Testis (tissue), 5 donors: ENCODE measurements at places on chromosomes 2 and 18. TPM values are rescaled to one million over a fixed set of nuclear protein-coding genes. Genes with fewer than 3 reads are reported as not detected.

NEMP2 gene
- 8.1 TPM for total RNA-seq

DNA sequence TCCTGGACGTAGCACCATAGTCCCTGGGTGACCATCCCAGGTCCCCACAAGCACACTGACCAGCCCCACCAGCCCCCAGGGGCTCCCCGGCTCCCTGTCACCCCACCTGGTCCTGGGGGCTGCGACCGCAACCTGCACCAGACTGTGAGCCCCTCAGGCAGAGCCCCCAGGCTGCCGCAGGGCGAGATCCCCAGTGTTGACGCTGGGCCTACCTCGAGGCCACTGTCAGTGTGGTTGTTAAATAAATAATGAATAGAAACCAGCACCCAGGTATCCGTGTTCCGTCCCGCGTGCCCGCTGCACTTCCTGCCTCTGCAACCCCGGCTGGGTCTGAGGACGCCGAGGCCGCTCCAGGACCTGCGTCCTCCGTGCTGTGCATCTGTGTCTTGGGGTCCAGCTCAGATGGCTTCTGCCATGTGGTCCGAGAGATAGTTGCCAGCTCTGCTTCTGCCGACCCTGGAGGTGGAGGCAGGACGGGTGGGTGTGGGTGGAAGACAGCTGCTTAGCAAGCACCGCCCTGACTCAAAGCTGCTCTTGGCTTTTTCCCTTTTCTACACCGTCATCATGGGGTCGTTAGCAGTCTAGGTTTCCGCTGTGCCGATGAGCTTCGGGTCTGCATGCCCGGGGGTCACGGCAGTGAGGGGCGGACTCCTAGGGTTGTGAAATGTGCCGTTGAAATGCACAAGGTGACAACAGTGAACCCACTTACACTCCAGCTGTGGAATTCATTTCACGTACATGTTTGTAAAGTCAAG lies 74.2 kb downstream of the NFATC1 start:
- H3K4me1 ChIP-seq: no peaks in the 10 kb centered on the region
- no peaks in the 10 kb centered on the region for H3K27me3 ChIP-seq
- no peak overlapping the region for H3K4me3 ChIP-seq
- DNase-seq: no peak

DNA sequence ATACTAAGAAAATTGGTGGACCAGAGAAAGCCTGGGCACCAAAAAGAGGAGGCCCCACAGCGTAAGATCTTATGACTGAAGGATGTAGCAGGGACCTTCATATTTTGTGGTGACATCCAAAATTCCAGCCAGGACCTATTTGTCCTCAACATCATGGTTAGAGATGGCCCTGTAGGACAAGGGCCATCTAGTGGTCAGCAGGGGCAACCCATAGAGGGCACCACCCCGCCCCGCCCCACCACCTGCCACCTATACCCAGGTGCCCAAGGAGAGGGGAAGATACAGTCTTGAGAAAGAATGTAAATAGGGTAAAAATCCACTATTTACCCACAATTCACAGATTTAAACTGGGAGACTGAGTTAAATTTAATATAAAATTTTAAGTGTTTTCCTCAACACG lies 59.6 kb upstream of the TMEM163 start:
- H3K36me3 ChIP-seq: no peaks in the 10 kb centered on the region
- H3K4me1 ChIP-seq: peaks cover 4% of the 10 kb centered on the region
- H3K27me3 ChIP-seq: no peaks in the 10 kb centered on the region
- no peak overlapping the region for H3K4me3 ChIP-seq
- H3K27ac ChIP-seq: no peak overlapping the region
- peak; percentile 37 for DNase-seq

DNA sequence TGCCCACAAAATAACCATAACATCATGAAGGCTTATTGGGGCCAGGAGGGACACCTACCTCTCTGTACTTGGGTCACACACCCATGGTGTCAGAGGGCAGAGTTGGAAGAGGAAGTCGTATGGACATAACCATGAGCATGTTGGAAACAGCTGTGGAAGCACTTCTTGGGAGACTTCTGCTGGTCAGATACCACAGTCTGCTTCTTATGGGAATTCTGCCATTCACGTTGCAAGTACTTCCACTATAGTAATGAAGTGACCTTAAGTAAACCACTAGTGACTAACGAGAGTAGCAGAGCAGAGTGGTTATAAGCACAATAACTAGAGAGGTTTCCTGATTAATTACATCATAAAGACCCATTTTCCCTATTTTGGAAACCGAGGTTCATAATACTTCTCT lies 61.1 kb upstream of the TFPI start:
- no peak overlapping the region for H3K4me3 ChIP-seq
- H3K36me3 ChIP-seq: no peaks in the 10 kb centered on the region
- H3K4me1 ChIP-seq: no peaks in the 10 kb centered on the region
- H3K27ac ChIP-seq: no peak overlapping the region
- H3K27me3 ChIP-seq: no peaks in the 10 kb centered on the region

GRCh38 chr2:22282220-22282619 lies 1102.8 kb upstream of the KLHL29 start:
- no peaks in the 10 kb centered on the region for H3K36me3 ChIP-seq
- H3K4me3 ChIP-seq: no peak overlapping the region
- no peaks in the 10 kb centered on the region for H3K4me1 ChIP-seq
- DNase-seq: no peak
- no peaks in the 10 kb centered on the region for H3K27me3 ChIP-seq

GRCh38 chr2:83481436-83481835 lies 977.6 kb downstream of the SUCLG1 start:
- H3K4me1 ChIP-seq: no peaks in the 10 kb centered on the region
- H3K36me3 ChIP-seq: no peaks in the 10 kb centered on the region
- H3K27me3 ChIP-seq: no peaks in the 10 kb centered on the region
- H3K4me3 ChIP-seq: no peak overlapping the region
- no peak for DNase-seq
- H3K27ac ChIP-seq: no peak overlapping the region

DNA sequence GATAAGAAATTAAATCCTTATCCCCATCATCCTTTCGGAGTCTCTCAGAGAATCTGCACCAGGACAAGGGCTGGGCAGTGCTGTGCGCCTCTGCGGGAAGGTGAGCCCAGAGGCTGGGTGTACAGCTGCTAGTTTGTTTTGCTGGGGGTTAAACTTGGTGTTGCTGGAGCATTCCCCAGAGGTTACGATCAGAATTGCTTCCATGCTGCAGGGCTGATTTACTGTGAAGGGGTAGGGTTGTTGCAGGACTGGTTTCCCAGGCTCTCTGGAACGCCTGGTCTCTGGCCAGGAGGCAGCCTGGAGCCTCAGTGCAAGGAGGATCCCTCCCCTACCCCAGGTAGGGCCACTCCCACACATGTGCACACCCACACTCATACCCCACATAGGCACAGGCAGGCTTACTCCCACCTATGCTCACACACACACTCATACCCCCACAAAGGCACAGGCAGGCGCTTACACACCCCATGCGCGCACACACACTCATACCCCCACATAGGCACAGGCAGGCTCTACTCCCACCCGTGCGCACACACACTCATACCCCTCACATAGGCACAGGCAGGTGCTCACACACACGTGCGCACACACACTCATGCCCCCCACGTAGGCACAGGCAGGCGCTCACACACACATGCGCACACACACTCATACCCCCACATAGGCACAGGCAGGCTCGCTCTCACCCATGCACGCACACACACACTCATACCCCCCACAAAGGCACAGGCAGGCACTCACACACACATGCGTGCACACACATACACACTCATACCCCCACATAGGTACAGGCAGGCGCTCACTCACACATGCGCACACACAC lies 11.3 kb downstream of the CNNM4 start:
- no peaks in the 10 kb centered on the region for H3K4me1 ChIP-seq
- H3K36me3 ChIP-seq: no peaks in the 10 kb centered on the region
- H3K27ac ChIP-seq: no peak overlapping the region
- no peaks in the 10 kb centered on the region for H3K27me3 ChIP-seq

SLC4A5 gene
- total RNA-seq: 113 TPM

DNA sequence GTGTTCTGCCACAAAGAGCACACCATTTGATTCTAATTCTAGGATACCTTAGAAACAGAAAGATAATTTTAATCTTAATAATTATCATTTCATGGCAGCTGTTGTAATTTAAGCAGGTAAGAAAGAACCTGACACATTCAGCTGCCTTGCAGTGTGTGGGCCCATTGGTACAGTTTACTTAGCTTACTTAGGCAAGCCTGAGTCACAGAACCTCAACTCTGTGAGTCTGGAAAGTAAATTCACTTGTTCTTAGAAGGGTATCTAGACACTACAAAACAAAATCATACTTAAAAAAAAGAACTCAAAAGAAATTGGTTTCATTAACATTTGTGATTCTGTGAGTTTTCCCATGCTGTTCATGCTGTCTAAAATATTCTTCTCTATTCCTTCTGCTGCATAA lies 956.3 kb upstream of the SLC39A10 start:
- no peak overlapping the region for H3K27ac ChIP-seq
- DNase-seq: no peak
- no peaks in the 10 kb centered on the region for H3K4me1 ChIP-seq
- H3K27me3 ChIP-seq: no peaks in the 10 kb centered on the region
- no peak overlapping the region for H3K4me3 ChIP-seq
- no peaks in the 10 kb centered on the region for H3K36me3 ChIP-seq

FAM124B gene
- total RNA-seq: 0.37 TPM

PAIP2B gene
- 3.3 TPM for total RNA-seq

FAHD2A gene
- 48.9 TPM for total RNA-seq

DYNAP gene
- 0.24 TPM for total RNA-seq

DNA sequence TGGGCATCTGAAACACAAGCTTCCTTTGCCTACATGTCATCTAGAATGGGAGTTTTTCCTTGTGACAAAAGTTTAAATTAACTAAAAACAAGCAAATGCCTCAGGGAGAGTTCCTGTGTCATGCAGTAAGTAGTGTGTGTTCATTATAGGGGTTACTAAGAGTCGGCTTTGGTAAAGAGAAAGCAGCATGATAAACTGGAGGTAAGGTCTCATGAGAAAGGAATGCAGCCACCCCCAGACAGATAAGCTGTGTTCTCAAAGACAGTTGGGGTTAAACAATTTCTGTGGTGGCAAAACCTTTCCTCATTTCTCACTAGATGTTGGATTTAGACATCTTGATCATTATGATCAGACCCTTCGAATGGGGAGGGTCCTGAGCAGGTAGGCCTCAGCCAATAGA lies 129.7 kb downstream of the MAP4K4 start:
- H3K4me1 ChIP-seq: peaks cover 32% of the 10 kb centered on the region
- H3K4me3 ChIP-seq: no peak overlapping the region
- H3K36me3 ChIP-seq: no peaks in the 10 kb centered on the region
- H3K27me3 ChIP-seq: no peaks in the 10 kb centered on the region

DNA sequence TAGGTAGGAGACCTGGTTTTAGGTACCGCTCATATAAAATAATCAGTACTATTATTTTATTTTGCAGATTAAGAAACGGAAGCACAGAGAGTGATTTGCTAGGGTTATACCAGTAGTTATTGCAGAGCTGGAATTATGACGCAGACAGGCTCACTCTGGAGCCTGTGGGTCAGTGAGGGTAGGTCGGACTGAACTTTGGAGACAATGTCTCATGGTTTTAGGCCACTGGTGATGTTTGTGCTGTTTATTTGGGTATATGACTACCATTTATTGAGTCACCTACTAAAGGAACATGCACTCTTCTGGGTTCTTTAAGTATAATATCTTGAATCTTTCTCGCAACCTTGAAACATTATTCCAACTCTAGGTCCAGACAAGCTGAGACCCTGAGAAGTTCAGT lies 33.5 kb upstream of the IL1R1 start:
- no peaks in the 10 kb centered on the region for H3K27me3 ChIP-seq
- H3K4me1 ChIP-seq: no peaks in the 10 kb centered on the region
- H3K36me3 ChIP-seq: no peaks in the 10 kb centered on the region
- no peak overlapping the region for H3K4me3 ChIP-seq
- no peak overlapping the region for H3K27ac ChIP-seq

NFATC1 gene
- total RNA-seq: 28.1 TPM

AQP12B gene
- not detected for total RNA-seq

- H3K36me3 ChIP-seq: no peaks in the 10 kb centered on the region
- DNase-seq: no peak
- H3K27ac ChIP-seq: no peak overlapping the region
- no peaks in the 10 kb centered on the region for H3K27me3 ChIP-seq
- H3K4me1 ChIP-seq: no peaks in the 10 kb centered on the region
Measured at GRCh38 chr2:114814355-114814754, 371.9 kb downstream of the DPP10 start.

DNA sequence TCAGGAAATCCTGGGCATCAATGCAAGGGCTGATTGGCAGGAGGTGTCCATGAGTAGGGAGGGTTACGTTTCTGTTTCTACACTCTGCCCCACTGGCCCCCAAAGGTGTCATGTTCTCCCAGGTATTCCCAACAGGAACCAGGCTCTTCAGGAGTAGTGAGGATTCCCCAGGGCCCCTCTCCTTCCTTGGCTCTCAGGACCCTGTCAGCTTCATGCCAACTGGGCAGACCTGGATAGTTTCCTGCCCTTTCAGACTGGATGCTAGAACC lies 480.6 kb upstream of the HS6ST1 start:
- no peak overlapping the region for H3K27ac ChIP-seq
- DNase-seq: no peak
- no peak overlapping the region for H3K4me3 ChIP-seq
- H3K27me3 ChIP-seq: no peaks in the 10 kb centered on the region

DNA sequence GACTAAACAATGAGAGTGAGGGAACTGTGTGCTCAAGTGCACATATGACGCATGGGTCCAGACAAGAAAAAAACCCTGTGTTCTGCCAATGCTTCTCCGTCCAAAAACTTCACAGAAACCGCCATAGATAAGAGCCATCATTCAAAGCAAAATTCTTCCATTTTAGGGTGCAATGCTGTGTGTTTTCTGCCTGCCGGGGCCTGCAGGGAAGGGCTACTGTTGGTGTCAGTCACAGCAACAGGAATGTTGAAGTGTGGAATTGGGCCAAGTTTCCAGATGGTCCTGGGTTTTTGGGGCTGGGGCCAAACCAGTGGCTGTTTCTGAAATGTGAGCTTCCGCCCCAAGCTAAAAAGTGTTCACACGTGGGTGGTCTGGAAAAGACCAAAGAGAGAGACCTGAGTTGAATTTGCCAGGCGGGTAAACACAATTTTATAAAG lies 677 bp upstream of the MC2R start:
- no peak for DNase-seq
- no peak overlapping the region for H3K4me3 ChIP-seq
- H3K36me3 ChIP-seq: no peaks in the 10 kb centered on the region
- H3K4me1 ChIP-seq: peaks cover 9% of the 10 kb centered on the region
- no peaks in the 10 kb centered on the region for H3K27me3 ChIP-seq

- H3K27me3 ChIP-seq: no peaks in the 10 kb centered on the region
- H3K4me3 ChIP-seq: no peak overlapping the region
- H3K36me3 ChIP-seq: no peaks in the 10 kb centered on the region
- no peak for DNase-seq
- peaks cover 7% of the 10 kb centered on the region for H3K4me1 ChIP-seq
Measured at GRCh38 chr2:36393738-36394256, 38.2 kb downstream of the CRIM1 start.
